ENCODE measurements at places on chromosomes 2 and 18.

GRCh38 chr2:172775319-172775718, 39.7 kb downstream of the RAPGEF4 start:
- DNase-seq: no peak

GRCh38 chr2:47850198-47850597, 56.1 kb downstream of the FBXO11 start:
- DNase-seq: no peak

DNA sequence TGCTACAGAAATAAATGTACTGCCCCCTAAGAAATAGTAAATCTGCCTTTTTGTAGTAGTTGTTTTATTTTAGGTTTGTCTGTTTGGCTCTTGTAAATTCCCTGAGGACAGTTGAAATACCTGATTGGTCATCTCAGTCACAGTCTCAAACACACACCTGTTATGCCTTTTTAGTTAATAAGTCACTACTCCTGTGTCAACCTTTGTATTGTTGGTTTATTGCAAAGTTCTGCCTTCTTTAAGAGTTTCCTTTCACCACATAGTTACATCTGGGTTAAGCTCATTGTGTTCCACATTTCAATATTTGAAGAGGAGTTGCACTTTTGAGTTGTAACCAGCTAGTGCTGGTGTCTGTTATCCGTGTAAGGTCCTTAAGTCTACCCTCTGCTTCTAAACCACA, 198.7 kb downstream of the CCDC85A start:
- DNase-seq: no peak

GRCh38 chr2:207833251-207833751, 63.6 kb upstream of the FZD5 start:
- DNase-seq: no peak

- no peak for DNase-seq
Measured at GRCh38 chr2:120029672-120030640, 17.1 kb downstream of the EPB41L5 start.

DNA sequence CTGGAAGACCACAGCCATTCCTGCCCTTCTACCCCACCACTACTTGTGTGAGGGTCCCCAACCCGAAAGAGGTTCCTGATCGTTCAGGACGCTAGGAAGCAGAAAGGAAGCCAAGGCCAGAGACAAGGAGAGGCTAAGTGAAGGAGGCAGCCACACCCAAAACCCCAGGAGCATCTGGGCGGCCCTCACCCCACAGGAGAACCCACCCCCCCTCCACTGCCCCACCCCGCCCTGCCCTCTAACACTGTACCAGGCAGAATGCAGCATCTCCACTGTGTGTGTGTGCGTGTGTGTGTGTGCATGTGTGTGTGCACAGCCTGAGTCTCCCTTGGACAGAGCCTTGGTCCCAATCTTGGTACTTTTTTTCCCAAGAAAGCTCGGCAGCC, 207.5 kb upstream of the HAAO start:
- DNase-seq: no peak

DNA sequence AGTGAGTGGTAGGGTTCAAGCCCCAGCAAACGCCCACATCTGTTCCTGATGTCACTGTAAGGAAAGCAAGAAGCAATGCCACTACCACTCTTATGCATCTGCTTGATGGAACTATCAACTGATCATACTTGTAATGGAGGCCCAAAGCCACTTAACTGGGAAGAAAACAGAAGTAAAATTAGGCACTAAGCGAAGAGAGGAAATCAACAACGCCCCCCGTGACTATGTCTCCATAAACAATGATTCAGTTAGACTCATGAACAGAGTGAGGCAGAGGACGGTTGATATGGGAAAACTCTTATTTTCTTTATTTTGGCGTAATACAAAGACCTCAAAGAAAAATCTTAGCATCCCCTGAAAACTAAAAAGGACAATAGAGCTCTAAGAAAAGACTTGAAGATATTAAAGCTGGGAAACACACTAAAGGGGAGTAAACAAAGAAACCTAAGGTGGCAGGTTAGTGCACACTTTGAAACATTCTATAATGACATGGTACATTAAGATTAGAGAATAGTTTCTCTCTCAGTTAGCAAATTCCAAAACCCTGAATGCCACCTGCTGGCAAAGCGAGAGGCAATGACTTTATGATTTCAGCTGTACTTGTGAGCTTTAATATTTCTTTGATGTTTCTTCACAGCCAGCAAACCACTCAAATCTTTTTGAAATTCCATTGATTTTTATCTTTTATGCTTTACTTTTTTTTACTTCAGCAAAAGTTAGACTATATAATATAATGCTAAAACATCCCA, 86.5 kb downstream of the LRP2 start:
- DNase-seq: no peak

DNA sequence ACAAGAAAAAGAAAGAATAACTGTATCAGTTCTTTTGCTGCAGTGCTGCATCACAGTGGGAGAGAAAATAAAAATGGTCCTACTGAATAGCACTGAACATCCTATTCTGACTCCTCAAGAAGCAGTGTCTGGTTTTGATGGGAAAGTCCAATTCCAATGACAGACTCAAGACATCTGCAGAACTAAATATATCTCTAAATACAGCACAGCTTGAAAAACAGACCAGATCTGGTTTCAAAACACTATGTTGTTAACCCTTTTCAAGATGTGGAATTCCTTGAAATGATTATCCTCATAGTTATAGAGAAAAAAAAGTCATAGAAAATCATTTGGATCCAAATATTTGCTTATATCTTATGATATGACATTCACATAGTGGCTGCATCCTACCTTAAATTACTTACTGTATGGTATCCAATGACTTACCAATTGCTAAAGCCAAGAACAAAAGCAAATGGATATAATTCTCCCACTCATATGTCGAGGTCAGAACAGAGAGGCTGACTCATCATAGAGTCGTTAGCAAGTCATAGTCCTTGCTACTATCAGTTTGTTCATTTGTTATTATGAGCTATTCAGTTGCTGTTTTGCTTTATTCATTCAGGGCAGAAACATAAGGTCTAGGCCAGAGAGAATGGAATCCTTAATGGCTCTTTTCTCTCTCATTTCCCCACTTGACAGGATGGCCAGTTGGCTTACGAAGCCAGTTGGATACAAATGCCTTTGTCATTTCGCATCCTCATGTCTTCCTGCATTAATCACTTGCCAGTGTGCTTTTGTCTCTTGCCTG, 62.5 kb upstream of the ACVR2A start:
- no peak for DNase-seq

GRCh38 chr18:69664399-69664798, 263.7 kb downstream of the DOK6 start:
- DNase-seq: no peak

- peak; percentile 16 for DNase-seq
Measured at GRCh38 chr18:57621246-57621604, 411 bp downstream of the NARS1 start.
